IMR-90 (cell line): ENCODE measurements at places on chromosomes 4 and X. TPM values are rescaled to one million over a fixed set of nuclear protein-coding genes. Genes with fewer than 3 reads are reported as not detected.

GRCh38 chrX:24424948-24425347, 40.1 kb upstream of the PDK3 start:
- DNase-seq: peak; percentile 22

Gene GAR1
- 1.1 and 4.4 TPM in 2 replicates for total RNA-seq

Gene MAGEA4
- total RNA-seq: not detected in 2 replicates

Gene PROM1
- not detected in 2 replicates for total RNA-seq

Gene SMIM10
- total RNA-seq: 2.3 and 3.6 TPM in 2 replicates

DNA sequence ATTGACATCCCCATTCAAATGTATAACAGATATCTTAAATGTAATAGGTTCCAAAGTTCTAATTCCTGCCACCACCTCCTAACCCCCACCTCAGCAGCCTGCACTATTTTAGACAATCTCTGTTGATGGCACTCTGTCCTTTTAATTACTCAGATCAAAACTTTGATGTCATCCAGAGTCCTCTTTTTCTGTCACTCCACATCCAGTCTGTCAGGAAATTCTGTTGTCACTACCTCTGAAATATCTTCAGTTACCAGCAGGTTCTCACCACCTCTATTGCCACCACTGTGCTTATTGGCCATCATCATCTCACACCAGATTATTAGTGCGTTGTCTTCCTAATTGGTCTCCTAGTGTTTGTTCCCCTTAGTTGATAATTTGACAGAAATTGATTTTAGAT, 76.2 kb downstream of the PTPN13 start:
- no peak for DNase-seq
